ENCODE measurements at places on chromosomes 16 and 17. TPM values are rescaled to one million over a fixed set of nuclear protein-coding genes. Genes with fewer than 3 reads are reported as not detected.

- DNase-seq = no peak
These were observed 30.5 kb downstream of the TMEM98 start for GRCh38 chr17:32958418-32958817.

DNA sequence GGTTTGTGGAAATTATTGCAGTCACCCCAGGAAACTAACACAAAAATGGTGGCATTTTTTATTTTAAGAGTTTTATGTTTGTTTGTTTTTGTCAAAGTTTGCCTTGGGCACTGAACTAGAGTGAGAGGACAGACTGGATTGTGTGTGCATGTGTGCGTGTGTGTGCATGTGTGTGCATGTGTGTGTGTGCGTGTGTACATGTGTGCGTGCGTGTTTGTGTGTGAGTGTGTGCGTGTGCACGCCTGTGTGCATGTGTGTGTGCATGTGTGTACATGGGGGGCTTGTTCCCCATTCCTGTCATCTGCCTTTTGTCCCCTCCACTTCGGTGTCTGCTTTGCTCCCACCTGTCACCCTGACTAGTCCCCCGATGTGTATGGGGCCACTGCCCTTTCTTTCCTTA is 32.5 kb downstream of the MGAT5B start:
- no peak for DNase-seq

- DNase-seq = peak; percentile 64
These were observed 31.4 kb downstream of the ACTG1 start for GRCh38 chr17:81481073-81481799.

GRCh38 chr16:86442703-86443102 is 67.6 kb upstream of the FOXF1 start:
- DNase-seq = no peak

GRCh38 chr17:6075845-6076244 is 5.7 kb downstream of the WSCD1 start:
- DNase-seq = no peak

The MYH1 gene
- not detected for total RNA-seq

DNA sequence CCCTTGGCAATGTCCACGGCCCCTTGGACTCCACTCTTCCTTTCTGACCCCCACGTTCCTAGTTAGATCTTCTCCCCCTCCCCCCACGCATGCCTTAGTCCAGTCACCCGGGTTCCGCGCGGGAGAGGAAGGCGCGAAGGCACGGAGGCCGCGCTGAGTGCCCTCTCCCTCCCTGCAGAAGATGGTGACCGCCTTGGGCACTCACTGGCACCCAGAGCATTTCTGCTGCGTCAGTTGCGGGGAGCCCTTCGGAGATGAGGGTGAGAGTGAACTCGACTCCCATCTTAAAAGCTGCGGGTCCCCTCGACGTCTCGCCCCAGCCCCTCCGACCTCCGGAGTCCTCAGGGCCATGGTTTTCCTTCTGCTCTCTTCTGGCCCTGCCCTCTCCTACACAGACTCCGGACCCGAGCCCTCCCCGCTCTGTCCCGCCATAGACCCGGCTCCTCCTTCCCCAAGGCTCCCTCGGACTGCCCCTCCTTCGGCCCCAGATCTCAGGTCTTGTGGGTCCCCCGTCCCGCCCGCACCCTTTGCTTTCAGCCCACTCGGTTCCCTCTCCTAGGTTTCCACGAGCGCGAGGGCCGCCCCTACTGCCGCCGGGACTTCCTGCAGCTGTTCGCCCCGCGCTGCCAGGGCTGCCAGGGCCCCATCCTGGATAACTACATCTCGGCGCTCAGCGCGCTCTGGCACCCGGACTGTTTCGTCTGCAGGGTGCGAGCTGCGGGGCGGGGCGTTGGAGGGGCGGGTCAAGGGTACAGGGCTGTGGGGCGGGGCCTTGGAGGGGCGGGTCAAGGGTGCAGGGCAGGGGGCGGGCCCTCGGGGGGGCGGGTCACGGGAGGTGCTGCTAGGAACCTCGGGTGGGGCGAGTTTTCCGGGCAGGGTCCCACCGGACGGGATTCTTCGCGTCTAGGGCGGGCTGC is 4.6 kb downstream of the TGFB1I1 start:
- peak; percentile 76 for DNase-seq

GRCh38 chr16:71722801-71723536 is 1.5 kb downstream of the PHLPP2 start:
- peak; percentile 69 for DNase-seq

DNA sequence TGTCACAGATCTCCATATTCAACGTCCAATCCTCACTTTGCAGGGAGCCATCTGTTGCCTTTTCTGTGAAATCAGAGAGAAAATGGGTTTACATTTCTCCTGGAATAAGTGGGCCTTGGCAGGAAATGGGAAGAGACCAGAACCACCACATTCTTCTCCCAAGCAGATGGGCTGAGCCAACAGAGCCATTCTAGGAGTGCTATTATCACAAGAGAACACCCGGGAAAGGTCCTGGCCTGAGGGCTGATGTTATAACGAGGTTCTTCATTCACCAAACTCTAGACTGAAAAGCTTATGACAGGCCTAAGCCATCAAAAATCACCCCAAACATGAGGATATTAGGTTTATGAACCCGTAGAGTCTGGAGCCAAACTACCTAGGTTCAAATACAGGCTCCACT is 64.7 kb downstream of the TOM1L2 start:
- no peak for DNase-seq

GRCh38 chr17:34314279-34314678 is 5.0 kb upstream of the CCL8 start:
- DNase-seq = no peak

All from activated naive CD8-positive, alpha-beta T cell treated with anti-CD3 and anti-CD28 coated beads for 36 hours (primary cell).